ENCODE measurements at places on chromosomes 11 and 22. TPM values are rescaled to one million over a fixed set of nuclear protein-coding genes. Genes with fewer than 3 reads are reported as not detected.

Gene PRMT3
- total RNA-seq: 13.0 TPM

Gene OR10G7
- not detected for total RNA-seq

Gene TSPAN32
- 3.6 TPM for total RNA-seq

Gene SMC1B
- total RNA-seq: not detected

Gene BSCL2
- total RNA-seq: 54.8 TPM

Gene SAA4
- total RNA-seq: 0.38 TPM

Gene CLDN5
- 36.4 TPM for total RNA-seq

Gene TP53I11
- total RNA-seq: 186 TPM

Gene FAM111A
- total RNA-seq: 15.5 TPM

Measured in posterior vena cava (tissue), 2 donors.